Fibroblast of skin of right biceps (primary cell): ENCODE measurements at places on chromosomes 2 and 18.
A peak's percentile ranks its signal among the peaks of the same experiment; 100 is the strongest.

- no peak for DNase-seq
Measured at GRCh38 chr2:3405876-3406275, 26.4 kb downstream of the TRAPPC12 start.

GRCh38 chr2:156784020-156784701 lies 348.0 kb downstream of the GPD2 start:
- DNase-seq: no peak

DNA sequence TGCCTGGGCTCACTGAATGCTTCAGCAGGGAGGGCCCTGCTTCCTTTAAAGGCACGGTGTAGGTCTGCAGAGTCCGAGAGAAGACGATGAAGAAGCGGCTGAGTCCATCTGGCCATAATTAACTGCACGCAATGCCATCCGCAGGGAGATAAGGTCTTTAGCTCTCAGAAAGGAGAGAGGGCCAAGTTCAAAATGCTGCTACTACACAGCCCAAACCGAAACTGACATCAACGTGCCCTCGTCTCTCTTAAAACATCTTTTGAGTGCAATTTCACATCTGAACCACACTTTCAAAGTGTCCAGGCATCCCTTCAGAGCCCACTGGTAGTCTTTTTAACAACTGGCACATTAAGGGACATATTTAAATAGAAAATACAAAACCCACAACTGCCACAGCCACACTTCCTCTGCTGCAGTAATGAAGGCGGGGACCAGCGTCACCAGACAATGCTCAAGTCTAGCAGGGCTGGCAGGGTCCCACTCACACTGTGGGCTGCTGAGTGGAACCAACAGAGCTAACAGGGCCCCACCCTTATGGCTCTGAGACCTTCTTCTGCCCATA lies 35.8 kb downstream of the ST3GAL5 start:
- DNase-seq: peak; percentile 11

DNA sequence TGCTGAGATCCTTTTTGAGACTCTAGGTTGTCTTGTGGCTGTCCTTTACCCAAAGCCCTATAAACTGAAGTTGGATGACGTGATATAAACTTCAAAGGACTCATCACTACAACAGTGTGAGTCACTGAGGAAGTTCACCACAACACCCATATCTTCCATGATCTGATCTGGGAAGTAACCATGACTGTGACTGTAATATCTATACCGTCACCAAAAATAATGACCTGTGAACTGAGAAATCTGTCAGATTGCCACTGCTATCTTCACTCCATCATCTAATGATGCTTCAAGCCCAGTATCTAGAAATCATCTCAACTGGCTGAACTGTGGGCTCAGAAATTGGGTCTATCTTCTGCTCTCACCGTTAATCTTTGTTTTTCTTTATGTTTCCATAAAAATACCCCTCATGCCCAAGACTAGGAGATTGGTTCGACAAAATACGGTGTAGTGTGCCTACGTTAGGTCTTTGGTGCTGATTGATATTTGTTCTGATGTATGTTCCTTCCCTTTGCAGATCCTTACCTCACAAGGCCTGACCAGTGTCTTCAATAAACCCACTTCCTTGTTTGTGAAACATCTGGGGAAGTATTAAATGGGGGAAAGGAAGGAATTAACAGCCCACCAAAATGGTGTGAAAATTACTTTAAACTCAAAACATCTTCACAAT lies 78.2 kb downstream of the MYL12B start:
- DNase-seq: peak; percentile 48

GRCh38 chr2:88764141-88764849 lies 72.8 kb downstream of the RPIA start:
- DNase-seq: no peak

GRCh38 chr2:169961911-169962310 lies 134.7 kb downstream of the UBR3 start:
- DNase-seq: peak; percentile 58

DNA sequence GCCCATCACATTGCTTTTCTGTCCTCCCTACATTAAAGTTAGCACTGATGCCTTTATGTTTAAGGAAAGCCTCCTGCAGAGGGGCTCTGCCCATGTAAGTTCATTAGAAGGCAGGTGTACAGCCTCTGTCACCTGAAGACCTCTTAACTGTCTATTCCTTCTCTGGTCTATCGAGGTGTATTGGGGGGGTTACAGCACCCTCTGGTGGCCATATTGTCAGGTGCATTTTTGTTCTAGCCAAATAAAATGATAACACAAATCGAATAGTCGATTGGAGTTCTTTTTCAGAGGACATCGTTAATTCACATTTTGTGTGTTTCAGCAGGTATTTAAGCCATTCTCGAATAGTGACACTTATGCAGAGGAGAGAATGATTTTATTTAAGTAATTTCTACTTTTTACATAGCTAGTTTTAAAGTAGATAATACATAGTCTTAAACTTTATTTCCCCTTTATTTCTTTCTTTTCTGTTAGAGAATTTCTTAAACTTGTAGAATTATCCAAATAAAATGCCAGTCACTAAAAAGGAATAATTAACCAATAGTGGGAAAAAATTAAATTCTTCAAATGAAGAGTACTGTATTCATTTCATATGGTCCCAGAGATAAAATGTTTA lies 136.8 kb downstream of the NEDD4L start:
- peak; percentile 50 for DNase-seq

DNA sequence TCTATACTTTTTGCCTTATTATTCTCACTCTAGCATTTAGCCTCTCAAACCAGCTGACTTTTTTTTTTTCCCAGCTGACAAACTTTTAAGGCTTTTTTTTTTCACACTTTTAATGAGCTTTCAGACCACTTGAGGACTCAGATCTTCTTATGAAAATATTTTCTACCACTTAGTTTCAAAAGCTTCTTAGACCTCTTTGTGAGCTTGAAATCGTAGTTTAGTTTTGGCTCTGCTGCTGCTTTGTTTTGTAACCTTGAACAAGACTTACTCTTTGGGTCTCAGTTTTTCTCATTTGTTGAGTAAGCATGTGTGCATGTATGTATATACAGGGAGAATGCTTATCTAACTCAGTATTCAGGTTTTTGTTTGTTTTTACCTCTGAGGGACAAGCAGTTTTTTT lies 3.5 kb downstream of the NBEAL1 start:
- DNase-seq: no peak

DNA sequence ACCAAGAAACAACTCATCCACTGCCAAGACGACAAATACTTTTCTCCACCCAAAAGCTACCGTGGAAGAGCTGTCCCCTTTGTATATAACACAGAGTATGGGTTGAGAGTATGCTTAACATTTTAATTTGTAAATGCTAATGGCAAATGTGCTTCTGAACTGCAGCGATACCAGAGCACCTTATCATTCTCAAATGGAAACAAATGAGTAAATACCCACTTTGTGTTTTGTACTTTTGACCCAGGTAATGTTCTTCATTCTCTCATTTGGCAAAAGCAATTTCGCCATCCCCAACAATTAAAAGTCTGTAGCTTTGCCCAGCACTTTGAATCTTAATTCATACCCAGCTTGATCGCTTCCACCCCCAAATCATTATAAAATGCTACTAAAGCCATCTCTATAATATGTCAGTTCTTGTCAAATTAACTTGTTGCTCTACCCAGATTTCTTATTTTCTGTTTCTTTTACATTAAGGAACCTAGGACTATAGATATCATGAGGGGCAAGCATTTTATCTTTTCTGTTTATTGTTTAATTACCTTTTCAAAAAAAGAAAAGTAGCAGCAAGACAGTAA lies 6.2 kb upstream of the POU3F3 start:
- no peak for DNase-seq

GRCh38 chr2:26081556-26081955 lies 47.7 kb downstream of the RAB10 start:
- DNase-seq: no peak

DNA sequence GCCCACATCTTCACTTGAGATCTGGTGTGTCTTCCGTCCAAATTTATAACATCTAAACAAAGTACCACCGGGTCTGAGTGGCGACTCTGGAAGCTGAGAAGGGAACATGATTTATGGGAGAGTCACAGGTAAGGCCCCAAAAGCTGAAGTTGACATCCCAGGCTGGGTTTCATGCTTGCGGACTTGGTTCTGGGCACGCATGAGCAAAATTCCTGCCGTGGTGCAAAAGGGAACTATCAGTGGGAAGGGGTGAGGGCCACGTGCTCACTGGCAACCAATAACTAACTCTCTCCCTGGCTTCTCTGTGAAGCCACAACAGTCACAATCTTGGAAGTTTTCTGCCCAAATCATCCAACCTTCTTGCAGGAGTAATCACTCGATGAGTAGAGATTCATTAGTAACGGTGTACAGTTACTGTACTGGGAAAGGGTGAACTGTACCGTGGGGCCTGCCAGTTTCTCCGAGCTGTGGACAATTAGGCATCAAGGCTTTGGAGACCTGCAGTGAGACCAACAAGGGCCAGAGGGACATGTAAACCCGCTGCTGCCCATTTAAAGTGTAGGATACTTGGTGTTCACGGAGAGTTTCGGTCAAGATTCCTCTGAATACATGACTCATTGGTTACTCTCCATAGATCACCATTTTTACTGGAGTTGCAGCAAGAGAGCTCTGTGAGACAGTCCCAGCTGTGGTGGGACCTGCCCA lies 69.4 kb upstream of the ASB18 start:
- no peak for DNase-seq

GRCh38 chr18:2889761-2890192 lies 43.0 kb downstream of the EMILIN2 start:
- DNase-seq: no peak

GRCh38 chr2:11100130-11100529 lies 55.1 kb upstream of the SLC66A3 start:
- DNase-seq: no peak

- peak; percentile 76 for DNase-seq
Measured at GRCh38 chr18:52337276-52337675, 2.7 kb upstream of the DCC start.

DNA sequence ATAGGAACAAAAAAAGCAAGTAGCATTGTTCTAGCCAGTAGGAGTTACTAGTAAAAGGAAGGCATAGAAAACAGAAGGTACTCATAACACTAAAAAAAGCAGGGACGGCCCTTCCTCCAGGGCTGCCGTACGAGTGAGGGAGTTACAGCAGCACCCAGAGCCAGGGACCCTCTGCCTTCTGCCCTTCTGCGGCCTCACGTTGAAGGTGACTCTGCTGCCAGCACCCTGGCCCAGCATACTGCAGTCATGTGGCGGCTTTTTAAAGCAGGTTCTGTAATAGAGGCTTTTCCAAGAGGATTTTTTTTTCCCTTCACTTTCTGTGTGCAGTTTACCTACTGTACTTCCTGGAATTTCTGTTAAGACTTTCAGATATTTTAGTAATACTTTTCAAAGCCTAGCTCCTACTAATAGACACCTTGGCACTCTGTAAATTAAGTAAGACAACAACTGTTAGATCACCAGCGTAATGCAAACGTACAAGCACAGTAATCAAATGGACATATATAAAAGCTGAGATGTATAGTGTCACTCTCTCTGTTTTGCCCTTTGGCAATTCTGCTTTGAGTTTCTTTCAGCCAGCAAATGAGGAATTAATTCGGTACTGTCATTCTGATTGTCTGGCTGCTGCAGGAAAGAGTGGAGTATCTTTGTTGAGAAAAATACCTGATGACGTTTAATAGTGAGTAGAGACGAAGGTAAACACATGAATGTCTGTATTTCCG lies 161.5 kb downstream of the PTGR3 start:
- DNase-seq: no peak

GRCh38 chr2:3403587-3404334 lies 24.3 kb downstream of the TRAPPC12 start:
- no peak for DNase-seq

- no peak for DNase-seq
Measured at GRCh38 chr18:70503060-70503459, 214.2 kb downstream of the SOCS6 start.

GRCh38 chr2:216501854-216502253 lies 3.2 kb downstream of the RPL37A start:
- DNase-seq: no peak

GRCh38 chr2:44777537-44777936 lies 164.0 kb upstream of the SIX3 start:
- no peak for DNase-seq

GRCh38 chr2:70992945-70993853 lies 1.5 kb downstream of the TEX261 start:
- DNase-seq: no peak

GRCh38 chr2:198066597-198066996 lies 262.2 kb downstream of the PLCL1 start:
- DNase-seq: no peak

GRCh38 chr2:12678186-12678585 lies 38.5 kb upstream of the TRIB2 start:
- peak; percentile 27 for DNase-seq

GRCh38 chr2:182068811-182069210 lies 83.2 kb downstream of the PPP1R1C start:
- peak; percentile 38 for DNase-seq

- DNase-seq: no peak
Measured at GRCh38 chr2:240402566-240403272, 32.7 kb upstream of the GPC1 start.

- peak; percentile 8 for DNase-seq
Measured at GRCh38 chr2:17719562-17720371, 33.8 kb downstream of the SMC6 start.

DNA sequence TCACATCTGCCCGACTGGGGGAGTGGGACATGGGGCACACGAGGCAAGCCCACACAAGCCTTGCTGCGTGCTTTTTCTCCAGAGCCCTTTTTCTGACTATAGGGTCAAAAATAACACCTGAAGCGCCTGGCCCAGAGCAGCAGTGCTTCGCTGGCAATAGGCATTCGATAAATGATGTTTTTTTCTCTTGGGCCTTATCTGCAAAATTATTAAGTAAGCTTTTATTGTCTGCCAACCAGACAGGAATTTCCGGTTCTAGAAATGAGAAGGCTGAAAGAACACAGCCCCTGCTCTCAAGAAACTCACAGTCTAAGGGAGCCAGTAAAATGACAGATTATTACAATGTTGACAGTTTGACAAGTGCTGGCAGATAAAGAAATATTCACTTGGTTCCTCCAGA lies 2.7 kb upstream of the TMBIM1 start:
- DNase-seq: no peak

DNA sequence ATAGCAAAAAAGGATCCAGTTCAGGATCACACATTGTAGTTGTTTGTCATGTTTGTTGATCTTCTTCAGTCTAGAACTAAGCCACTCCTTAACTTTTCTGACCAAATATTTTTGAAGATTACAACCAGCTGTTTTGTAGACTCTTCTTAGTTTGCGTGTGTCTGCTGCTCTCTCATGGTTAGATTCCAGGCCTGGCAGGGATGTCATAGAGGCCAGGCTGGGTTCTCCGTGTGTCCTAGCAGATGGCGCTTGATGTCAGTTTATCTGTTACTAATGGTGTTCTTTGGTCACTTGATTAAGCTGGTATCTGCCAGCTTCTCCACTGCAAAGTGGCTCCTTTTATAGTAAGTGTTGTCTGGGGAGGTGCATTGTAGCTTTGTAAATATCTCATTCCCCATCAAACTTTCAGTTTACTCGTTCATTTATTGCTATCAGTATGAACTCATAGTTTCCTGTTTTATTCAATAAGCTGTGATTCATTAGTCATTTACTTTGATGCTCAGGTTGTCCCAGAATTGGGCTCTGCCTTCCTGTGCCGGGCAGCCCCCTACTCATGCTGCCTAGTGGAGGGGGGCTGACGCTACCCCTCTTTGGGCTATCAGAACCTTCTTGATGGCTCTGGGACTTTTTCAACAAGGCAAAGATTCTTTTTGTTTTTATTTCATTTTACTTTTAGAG lies 42.1 kb downstream of the GRHL1 start:
- no peak for DNase-seq
